Panc1 (cell line): ENCODE measurements at places on chromosomes 1 and 21. TPM values are rescaled to one million over a fixed set of nuclear protein-coding genes. Genes with fewer than 3 reads are reported as not detected.

OR2L13 gene
- total RNA-seq = not detected

LAMC2 gene
- 8.3 TPM for total RNA-seq

GRCh38 chr1:84103197-84103992, 40.7 kb upstream of the PRKACB start:
- H3K27ac ChIP-seq = peak overlapping the region; percentile 55
- H3K4me3 ChIP-seq = no peak overlapping the region
- H3K27me3 ChIP-seq = no peaks in the 10 kb centered on the region
- no peaks in the 10 kb centered on the region for H3K36me3 ChIP-seq
- H3K4me1 ChIP-seq = peaks cover 9% of the 10 kb centered on the region
- DNase-seq = peak; percentile 92

GRCh38 chr1:60899464-60899863, 182.9 kb upstream of the NFIA start:
- H3K36me3 ChIP-seq = no peaks in the 10 kb centered on the region
- H3K27me3 ChIP-seq = no peaks in the 10 kb centered on the region; the same call in 1 of the 2 replicates
- H3K4me3 ChIP-seq = no peak overlapping the region
- DNase-seq = no peak
- H3K27ac ChIP-seq = no peak overlapping the region
- H3K4me1 ChIP-seq = no peaks in the 10 kb centered on the region

CRYAA gene
- 2.1 TPM for total RNA-seq

DNA sequence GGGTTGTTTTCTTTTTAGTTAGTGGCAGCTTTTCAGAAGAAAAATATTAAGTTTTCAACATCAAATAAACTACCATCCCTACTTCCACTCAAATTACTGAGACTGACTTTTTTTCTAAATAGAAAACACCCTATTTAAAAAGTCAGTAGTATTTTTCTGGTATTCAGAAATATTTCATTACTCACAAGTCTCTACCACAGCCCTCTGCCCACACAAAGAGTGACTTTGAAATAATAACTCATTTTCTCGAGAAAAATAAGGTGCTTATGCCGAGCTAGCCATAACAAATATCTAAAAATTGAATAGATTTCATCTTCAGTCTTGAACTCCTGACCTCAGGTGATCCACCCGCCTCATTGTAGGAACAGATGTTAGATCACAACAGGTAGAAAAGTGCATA, 41.8 kb upstream of the USP25 start:
- no peak overlapping the region for H3K4me3 ChIP-seq
- H3K4me1 ChIP-seq = no peaks in the 10 kb centered on the region
- H3K36me3 ChIP-seq = no peaks in the 10 kb centered on the region
- no peak for DNase-seq
- no peaks in the 10 kb centered on the region for H3K27me3 ChIP-seq
- H3K27ac ChIP-seq = no peak overlapping the region

GRCh38 chr1:92043621-92044020, 13.8 kb downstream of the EPHX4 start:
- no peak overlapping the region for H3K27ac ChIP-seq
- DNase-seq = no peak
- H3K4me3 ChIP-seq = no peak overlapping the region
- no peaks in the 10 kb centered on the region for H3K4me1 ChIP-seq
- no peaks in the 10 kb centered on the region for H3K36me3 ChIP-seq
